AG08396 (cell line): ENCODE measurements at places on chromosomes 3 and 15.

GRCh38 chr3:30473374-30474051, 132.9 kb upstream of the TGFBR2 start:
- no peak for DNase-seq

- no peak for DNase-seq
Observed at GRCh38 chr3:195705081-195705991, 15.4 kb upstream of the MUC20 start.

DNA sequence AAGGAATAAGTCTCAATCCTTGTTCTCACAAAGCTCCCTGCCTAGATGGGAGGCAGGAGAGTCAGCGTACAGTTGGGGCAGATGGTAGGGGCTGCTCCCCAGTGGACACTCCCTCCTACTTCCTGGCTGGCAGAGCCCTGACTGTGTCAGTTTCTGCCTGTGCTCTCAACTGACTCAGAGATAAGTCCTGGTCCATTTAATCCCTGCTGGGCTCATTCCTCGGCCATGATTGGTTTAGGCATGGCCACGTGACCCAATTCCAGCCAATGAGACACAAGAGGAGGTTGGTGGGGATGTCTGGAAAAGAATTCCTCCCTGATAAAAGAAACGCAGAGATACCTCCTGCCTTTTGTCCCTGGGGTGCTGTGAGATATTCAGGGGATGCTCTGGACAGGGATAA, 118.1 kb upstream of the SLC6A11 start:
- DNase-seq, result no peak

DNA sequence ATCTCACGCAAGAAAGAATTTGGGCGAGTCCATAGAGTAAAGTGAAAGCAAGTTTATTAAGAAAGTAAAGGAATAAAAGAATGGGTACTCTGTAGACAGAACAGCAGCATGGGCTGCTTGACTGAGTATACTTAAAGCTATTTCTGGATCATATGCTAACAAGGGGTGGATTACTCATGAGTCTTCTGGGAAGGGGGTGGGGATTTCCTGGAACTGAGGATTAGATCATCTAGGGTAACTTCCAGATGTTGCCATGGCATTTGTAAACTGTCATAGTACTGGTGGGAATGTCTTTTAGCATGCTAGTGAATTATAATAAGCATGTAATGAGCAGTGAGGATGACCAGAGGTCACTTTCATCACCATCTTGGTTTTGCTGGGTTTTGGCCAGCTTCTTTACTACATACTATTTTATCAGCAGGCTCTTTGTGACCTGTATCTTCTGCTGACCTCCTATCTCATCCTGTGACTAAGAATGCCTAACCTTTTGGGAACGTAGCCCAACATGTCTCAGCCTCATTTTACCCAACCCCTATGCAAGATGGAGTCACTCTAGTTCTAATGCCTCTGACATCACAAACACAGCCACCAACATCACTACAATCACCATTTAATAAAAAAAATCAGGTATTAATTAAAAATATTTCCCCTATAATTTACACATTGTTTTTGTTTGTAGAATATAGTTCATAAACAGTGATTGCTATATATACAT, 890.7 kb upstream of the EPHA6 start:
- peak; percentile 59 for DNase-seq

DNA sequence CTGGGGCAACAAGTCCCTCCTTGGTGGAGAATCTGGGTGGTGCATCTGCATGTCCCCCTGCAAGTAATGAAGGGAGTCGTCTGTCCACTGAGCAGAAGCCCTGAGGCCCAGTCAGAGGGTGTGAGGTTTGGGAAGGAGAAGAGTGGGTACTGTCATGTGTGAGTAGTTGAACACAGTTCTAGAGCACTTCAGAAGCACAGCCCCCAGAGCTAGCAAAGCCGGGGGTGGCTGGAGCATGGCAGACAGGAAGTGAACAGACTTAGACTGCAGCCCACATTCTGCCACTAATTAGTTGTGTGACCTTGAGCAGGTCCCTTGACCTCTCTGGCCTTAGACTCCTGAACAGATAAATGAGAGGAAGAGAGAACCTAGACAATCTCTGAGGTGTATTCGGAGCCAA, 207.6 kb downstream of the UACA start:
- no peak for DNase-seq

- DNase-seq, result no peak
Observed at GRCh38 chr3:177527182-177527581, 329.9 kb upstream of the TBL1XR1 start.

DNA sequence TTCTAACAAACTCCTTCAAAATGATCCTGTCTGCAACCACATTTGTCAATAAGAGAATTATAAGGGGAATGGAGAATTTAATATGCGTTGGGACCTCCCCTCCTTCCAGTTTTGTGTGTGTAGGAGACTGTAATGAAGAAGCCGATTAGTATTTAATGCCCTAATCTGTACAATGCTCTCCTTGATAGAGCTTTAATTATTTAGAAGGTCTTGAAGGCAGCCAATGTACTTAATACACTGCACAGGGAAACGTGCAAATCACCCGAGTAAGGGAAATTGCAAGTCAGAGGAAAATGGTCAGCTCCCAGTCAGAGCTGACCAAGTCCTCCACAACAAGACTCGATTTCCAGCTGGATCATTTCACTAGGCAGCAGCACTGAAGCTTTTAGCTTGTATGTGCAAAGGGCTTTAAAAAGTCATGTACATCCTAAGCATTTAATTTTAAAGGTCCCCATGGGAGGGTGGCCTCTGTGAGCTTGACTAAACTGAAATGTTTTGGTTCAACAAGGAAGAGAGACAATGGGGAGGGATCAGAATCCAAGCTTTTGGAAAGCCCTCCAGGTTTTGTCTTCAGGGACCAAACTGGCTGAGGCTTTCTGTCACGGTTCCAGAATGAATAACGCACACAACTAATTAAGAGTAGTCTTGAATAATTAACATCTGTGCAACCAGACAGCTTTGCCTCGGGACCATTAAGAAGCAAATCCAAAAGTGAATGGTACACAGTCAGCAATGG, 159.8 kb upstream of the MITF start:
- no peak for DNase-seq

- DNase-seq, result no peak
Observed at GRCh38 chr3:154728285-154728684, 298.3 kb upstream of the GPR149 start.

- DNase-seq, result peak; percentile 26
Observed at GRCh38 chr3:194472290-194472920, 14.4 kb downstream of the ATP13A3 start.

DNA sequence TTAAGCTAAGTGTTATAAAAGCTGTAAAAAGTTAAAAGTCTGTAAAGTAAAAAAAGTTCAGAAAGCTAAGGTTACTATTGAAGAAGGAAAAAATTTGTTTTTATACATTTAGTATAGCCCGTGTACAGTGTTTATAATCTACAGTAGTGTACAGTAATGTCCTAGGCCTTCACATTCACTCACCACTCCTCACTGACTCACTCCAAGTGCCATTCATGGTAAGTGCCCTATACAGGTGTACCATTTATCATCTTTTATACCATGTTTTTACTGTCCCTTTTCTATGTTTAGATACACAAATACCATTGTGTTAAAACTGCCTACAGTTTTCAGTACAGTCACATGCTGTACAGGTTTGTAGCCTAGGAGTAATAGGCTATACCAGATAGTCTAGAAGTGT, 8.8 kb downstream of the CCDC71 start:
- no peak for DNase-seq

DNA sequence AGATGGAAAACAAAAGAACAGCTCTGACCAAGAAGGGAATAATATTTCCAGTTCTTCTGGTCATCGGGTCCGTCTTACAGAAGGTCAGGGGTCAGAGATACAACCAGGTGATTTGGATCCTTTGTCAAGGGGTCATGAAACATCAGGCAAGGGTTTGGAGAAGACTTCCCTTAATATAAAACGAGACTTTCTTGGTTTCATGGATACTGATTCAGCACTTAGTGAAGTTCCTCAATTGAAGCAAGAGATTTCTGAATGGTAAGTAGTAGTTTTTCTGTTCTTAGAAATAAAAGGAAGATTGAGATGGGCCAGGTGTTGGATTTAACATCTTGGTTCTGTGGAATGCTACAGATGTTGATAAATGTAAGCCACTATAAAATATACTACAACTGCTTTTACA, 9.5 kb downstream of the MGA start:
- no peak for DNase-seq

- DNase-seq, result no peak
Observed at GRCh38 chr15:70165716-70166284, 68.1 kb upstream of the TLE3 start.

GRCh38 chr3:136251511-136251910, 1.4 kb downstream of the PCCB start:
- DNase-seq, result no peak

- DNase-seq, result no peak
Observed at GRCh38 chr3:62898530-62899496, 23.6 kb upstream of the CADPS start.

- no peak for DNase-seq
Observed at GRCh38 chr3:110494728-110495127, 576.9 kb upstream of the NECTIN3 start.

- peak; percentile 21 for DNase-seq
Observed at GRCh38 chr3:146280864-146281263, 30.0 kb upstream of the PLSCR4 start.
